Fibroblast of the aortic adventitia (primary cell): ENCODE measurements at places on chromosomes 1 and 21. TPM values are rescaled to one million over a fixed set of nuclear protein-coding genes. Genes with fewer than 3 reads are reported as not detected.

GRCh38 chr1:41274752-41275545, 32.8 kb upstream of the SCMH1 start:
- DNase-seq, result no peak

DNA sequence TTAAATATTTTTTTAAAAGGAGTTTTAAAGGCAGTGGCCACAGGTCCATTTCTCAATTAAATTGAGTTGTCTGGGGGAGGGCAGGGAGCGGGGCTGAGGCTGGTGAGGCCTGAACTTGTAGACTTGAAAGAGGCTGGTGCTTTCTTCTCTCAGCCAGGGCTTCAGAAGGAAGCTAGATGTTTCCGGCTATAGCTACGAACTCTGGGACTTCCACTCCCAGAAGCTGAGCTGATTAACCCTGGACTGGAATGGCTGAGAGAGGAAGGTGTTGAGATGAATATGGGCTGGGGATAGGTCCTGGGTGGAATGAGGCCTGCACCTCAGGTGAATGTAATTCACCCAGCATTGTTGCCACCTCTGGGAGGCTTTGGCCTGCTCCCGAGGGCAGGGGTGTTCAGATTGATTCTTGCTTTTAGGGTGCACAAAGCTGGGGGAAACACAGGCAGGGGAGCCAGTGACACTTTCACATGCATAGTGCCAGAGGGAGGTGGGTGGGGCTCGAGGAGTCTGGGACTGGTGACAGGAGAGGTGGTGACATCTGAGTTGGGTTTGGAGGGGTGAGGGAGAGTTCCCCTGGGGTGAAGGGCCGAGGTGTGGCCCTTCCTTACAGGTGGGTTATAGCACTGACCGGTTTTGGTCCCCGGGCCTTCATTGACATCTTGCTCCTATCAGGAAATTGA, 18.2 kb downstream of the LDLRAP1 start:
- no peak for DNase-seq

GRCh38 chr1:36523230-36523495, 40.5 kb upstream of the CSF3R start:
- no peak for DNase-seq

GRCh38 chr1:53681351-53681976, 57.5 kb downstream of the GLIS1 start:
- DNase-seq, result no peak

DNA sequence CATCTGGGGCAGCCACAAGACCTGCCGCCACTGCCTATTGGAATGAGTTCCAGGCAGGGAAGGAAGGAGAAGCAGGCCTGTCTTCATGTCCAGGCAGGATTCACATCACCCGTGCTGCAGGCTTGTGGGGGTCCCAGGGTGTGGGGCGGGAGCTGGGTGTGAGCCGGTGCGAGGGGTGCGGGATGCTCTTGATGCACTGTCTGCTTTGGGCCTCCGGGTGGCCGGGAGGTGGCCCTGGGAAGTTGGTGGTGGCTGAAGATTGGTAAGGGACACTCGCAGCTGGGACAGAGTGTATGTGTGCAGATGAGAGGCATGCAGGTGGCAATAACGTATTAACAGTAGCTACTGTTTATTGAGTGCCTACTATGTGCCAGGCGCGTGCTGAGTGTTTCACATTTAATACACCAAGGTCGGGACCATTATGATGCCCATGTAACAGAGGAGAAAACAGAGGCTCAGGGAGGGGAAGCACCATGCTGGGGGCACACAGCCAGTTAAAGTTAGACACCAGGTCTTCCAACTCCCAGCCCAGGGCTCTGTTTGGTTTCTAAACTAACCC, 3.3 kb downstream of the CROCC start:
- DNase-seq, result no peak

- DNase-seq, result peak; percentile 96
These were observed 38.5 kb downstream of the MSTO1 start for GRCh38 chr1:155648207-155649147.

DNA sequence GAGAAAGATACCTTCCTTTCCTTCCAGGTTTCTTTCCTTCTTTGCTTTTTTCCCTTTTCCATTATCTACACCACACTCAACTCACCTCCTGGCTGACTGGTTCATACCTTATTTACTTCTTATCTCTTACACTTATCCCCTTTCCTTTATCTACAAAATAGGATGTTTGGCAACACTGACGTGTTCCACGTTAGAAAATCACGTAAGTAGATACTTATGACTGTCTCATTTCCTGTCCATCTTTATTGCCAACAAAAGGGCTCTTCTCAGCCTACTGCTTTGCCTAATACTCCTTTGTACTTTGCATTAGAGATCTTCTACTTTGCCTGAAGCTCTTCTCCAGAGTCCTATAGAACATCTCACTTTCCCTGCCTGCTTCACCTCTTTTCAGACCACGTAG, 25.1 kb downstream of the SYNJ1 start:
- DNase-seq, result peak; percentile 80

DNA sequence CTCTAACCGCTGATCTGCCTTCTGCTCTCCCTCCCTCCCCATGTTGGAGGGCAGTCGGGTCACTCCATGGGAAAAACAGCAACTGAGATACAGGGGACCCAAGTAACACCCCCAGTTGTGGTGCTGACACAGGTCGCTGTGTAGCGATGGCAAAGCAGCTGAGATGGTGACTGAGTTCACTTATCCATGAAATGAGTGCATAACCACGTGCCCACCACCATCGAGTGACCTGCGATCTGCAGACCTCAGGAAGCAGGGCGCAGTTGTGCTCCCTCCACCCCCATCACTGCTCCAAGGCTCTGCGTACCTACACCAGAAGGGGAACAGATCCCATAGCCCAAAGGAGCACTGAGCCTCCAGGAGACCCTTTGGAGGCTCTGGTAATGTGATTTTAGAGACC, 31.1 kb downstream of the KCNN3 start:
- no peak for DNase-seq

DNA sequence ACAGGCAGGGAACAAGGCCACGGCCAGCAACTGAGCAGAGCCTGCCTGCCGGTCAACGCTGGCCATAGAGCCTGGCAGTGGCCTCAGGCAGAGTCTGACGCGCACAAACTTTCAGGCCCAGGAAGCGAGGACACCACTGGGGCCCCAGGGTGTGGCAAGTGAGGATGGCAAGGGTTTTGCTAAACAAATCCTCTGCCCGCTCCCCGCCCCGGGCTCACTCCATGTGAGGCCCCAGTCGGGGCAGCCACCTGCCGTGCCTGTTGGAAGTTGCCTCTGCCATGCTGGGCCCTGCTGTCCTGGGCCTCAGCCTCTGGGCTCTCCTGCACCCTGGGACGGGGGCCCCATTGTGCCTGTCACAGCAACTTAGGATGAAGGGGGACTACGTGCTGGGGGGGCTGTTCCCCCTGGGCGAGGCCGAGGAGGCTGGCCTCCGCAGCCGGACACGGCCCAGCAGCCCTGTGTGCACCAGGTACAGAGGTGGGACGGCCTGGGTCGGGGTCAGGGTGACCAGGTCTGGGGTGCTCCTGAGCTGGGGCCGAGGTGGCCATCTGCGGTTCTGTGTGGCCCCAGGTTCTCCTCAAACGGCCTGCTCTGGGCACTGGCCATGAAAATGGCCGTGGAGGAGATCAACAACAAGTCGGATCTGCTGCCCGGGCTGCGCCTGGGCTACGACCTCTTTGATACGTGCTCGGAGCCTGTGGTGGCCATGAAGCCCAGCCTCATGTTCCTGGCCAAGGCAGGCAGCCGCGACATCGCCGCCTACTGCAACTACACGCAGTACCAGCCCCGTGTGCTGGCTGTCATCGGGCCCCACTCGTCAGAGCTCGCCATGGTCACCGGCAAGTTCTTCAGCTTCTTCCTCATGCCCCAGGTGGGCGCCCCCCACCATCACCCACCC, at the start of gene TAS1R3:
Gene TAS1R3, plus strand, starts transcription at position 213 of the 898 bp plus-strand sequence. Its CDS starts 66 bp downstream, at position 279.
- no peak for DNase-seq

Gene AGMAT
- 0.16 and 1.4 TPM in 2 replicates for total RNA-seq

Gene RAB25
- total RNA-seq, result not detected in 2 replicates

Gene OR2T11
- total RNA-seq, result not detected in 2 replicates

Gene MROH9
- total RNA-seq, result 0.27 and 0.49 TPM in 2 replicates

Gene CATSPERE
- 0.49 and 1.1 TPM in 2 replicates for total RNA-seq
